ENCODE measurements at places on chromosomes 13 and 19.

DNA sequence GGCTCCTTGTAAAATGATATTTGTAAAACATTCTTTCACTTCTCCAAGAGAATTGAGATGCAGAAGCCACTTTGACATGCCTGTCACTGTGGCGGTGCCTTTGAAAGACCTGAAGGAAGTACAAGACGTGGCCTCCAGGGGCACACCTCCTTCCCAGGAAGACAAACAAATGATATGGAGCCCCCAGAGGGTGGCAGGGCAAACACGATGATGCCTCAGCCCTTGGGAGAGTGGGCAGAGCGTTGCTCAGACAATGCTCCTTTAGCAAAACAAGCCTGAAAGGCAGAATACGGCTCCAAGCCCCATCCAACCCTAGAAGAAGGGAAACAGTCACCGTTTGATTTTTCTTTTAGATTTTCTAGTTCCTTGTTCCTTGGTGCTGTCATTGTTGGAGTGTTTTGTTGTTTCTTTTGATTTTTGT, 9.2 kb upstream of the ATP12A start:
- no peak for DNase-seq

DNA sequence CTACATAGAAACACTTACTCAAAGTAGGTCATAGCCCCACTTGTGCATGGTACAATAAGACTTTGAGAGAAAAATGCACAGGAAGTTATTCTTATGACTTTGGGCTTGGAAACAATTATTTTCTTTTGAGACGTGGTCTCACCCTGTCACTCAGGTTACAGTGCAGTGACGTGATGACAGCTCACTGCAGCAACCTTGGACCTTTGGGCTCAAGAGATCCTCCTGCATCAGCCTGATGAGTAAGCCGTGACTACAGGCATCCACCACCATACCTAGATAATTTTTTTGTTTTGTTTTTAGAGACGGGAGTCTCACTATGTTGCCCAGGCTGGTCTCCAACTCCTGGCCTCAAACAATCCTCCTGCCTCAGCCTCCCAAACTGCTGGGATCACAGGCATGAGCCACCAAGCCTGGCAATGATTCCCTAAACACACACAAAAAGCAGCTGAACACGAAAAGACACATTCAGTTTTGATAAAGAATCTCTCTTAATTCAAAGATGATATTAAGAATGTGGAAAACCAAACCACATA, 17.9 kb downstream of the NLRP9 start:
- no peak for DNase-seq

GRCh38 chr13:103788061-103788652, 721.9 kb upstream of the SLC10A2 start:
- DNase-seq, result no peak

GRCh38 chr19:24059563-24060295, 27.3 kb upstream of the ZNF254 start:
- DNase-seq, result no peak

DNA sequence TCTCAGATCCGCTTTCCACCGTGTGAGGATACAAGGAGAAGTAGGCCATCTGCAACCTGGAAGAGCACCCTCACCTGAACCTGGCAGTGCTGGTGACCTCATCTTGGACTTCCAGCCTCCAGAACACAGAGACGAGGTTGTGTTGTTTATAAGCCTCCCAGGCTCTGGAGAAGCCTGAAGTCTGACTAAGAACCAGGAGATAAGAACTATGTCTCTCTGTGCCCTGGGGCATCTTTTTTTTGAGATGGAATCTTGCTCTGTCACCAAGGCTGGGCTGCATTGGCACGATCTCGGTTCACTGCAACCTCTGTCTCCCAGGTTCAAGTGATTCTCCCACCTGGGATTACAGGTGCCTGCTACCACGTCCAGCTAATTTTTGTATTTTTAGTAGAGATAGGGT, 14.5 kb downstream of the FCGBP start:
- DNase-seq, result no peak

DNA sequence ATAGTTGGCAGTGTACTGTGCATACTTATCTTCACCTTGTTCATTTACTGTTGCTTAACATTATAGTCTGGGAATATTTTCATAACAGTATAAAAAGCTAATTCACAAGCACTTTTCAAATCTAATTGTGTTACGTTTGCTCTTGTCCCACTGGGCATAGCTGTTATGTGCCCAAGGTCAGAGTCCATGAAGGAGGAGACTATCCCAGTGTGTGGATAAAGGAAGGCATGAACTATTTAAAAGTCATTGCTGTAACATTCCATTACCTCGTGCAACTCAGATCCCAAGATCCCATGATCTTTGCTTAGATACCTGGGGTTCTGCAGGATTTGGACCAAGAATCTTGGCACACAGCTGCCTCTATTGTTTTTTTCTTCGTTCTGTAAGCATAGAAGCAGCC, 35.1 kb upstream of the RFXAP start:
- no peak for DNase-seq

GRCh38 chr19:29781386-29782259, 30.2 kb upstream of the CCNE1 start:
- no peak for DNase-seq

DNA sequence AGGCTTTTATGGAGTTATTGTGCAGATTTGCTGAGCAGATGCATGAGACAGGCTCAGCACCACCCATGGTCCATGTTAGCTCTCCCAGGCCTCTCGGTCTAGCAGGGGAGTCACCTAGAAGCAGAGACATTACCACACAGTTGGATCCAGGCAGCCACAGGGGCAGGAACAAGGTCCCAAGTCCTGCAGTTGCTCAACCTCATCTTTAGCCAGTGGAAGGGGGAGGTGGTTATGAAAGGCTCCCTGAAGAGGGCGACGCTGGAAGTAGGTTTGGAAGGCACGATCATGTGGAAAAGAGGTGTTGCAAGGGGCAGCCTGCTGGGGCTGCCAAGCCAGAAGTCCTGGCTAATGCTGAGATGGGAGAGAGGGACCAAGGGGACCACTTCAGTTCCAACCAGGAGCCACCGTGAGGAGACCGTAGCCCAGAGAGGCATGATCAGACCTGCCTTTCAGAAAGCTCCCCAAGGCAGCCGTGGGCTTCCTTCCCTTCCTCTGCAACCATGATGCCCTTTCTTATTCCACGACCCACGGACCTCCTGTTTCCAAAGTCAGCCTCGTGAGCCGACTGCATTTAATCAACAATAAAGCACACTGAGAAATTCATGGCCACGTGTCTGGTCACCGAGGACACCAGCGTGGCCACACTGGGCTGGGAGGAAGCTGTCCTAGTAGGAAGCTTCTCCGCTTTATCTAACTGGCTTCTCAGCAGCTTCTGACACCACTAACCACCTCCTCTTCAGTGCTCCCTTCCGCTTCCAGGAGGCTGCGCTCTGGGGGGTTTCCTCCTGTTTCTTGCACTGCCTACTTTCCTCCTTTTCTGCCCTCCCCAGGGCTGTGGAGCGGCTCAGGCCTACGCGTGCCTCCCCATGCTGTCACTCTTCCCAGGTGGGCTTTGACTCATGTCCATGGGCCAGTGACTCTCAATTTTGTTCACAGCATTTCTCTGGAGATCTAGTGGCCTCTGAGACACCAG, 2.6 kb downstream of the AP1M1 start:
- DNase-seq, result no peak

DNA sequence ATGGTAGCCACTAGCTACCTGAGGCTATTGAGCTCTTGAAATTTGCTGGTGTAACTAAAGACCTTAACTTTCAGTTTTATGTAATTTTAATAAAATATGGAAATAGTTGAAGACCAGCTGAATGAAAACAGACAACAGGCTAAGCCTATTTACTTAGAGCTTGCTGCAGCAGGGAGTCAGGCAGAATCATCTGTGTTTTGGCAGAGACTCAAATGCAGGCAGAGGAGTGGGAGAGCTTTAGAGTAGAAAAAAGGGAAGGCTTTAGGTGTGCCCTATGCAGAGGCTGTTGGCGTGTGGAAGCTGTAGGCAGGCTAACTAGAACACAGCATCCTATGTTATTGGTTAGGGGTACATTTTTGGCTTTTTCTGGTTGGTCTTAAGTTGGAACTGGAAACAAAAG, 304.9 kb upstream of the NBEA start:
- no peak for DNase-seq

GRCh38 chr19:18205200-18205892, 1.5 kb upstream of the RAB3A start:
- DNase-seq, result peak; percentile 77

DNA sequence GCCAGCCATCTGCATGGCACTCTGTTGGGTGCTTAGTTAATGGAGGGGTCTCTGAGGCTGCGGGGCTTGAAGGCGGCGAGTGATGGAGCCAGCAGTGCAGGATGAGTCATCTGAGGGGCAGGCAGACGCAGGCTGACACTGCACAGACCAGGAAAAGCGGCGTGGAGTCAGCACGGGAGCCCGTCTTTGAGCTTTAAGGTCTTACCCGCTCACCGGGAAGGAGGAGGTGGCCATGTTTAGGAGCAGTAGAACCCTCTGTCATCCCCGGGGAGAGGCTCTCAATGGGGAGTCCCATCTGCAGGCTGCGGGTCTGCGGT, 13.1 kb downstream of the NAXD start:
- no peak for DNase-seq

DNA sequence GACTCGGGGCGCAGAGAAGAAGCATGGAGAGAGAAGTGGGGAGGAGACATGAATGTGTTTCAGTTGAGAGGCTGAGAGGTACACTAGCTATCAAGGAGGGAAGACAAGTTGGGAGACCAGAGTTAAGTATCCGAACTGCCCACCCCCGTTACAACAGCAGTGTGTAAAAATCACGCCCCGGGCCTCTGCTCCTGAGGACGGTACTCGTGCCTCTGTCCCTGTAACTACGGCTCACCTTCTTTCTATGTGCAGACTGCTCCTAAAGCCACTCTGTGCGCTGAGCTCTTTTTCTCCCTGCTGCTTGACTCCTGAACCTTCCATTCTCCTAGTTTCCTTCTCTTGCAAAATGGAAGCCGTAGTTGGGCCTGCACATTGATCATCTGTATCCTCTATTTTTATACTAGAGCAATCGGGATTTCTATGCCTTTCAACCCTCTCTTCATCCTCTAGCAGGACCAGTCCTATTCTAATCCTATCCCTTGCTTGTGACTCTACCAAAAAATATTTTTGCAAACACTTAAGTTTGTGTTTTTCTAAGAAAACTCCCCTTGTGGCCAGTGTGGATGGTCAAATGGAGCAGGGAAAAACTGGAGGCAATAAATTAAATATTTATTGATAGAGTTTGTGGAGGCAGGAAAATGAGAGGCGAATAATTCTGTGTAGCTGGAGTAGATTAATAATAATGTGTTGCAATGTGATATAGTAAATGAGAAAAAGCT, 569 bp downstream of the POLR1D start:
- no peak for DNase-seq

DNA sequence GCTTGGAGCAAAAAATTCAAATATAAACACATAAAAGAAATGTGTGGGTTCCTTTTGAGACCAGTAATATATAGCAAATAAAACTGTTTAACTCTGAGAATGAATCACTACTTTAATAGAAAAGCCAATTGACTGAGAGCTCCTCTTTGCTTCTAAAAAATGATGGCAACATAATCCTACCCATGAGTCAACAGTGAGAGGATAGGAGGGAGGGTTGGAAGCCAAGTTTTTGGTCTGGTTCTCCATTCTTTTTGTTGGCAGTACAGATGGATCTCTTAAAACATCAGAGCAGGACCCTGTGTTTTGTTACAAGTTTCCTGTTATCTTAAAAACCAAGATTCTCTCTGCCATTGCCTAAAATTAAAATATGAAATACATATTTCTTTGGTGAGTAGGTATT, 50.0 kb upstream of the POSTN start:
- DNase-seq, result no peak

- DNase-seq, result no peak
Measured at GRCh38 chr13:48652851-48653471, 768 bp upstream of the CYSLTR2 start.

- no peak for DNase-seq
Measured at GRCh38 chr13:102978168-102978567, 88.0 kb downstream of the SLC10A2 start.

DNA sequence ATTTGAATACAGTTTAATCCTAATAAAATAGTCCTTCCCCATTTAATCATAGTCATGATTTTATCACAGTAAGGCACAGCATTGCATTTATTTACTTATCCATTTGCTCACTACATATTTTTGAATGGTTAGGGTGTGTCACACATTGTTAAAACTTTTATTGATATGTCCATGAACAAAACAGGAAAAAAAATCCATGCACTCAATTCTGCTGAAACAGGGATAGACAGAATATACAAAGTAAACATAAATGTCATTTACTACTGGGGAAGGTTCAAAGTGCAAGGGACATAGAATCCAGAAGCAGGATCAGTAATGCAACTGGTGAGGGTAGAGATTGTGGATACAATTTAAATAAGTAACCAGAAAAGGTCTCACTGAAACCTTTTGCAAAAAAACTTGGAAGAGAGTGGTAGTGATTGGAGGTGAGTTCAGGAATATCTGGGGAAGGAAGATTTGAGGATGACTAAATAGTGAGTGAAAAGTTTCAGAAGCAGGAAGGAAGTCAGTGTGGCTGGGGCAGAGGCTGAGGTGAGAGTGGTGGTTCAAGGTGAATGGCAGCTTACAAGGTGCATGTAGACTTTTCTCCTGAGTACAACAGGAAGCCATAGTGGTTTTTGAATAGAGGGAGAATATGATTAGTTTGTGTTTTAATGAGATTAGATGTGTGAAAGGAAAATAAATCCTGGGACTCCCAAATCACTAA, 387.2 kb upstream of the ATXN8OS start:
- no peak for DNase-seq

DNA sequence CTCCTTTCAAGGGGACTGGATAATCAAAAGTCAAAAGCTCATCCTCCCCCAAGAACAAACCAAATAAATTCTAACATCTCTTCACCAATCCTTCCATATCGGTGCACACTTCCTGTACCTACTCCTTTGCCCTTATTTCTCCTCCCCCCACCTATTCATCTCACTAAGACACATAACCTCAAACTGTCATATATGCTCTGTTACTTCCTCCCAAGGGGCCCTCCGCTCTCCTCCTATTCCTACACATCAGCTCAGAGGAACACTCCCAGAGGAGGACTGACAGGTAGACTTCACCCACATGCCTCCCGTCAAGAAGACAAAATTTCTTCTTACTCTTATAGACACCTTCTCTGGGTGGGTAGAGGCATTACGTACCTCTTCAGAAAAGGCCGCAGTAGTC, 48.1 kb downstream of the ZNF93 start:
- DNase-seq, result no peak

- no peak for DNase-seq
Measured at GRCh38 chr19:19445911-19446361, 40.5 kb downstream of the GATAD2A start.

GRCh38 chr19:40322951-40323615, 25.1 kb downstream of the C19orf47 start:
- no peak for DNase-seq

Data from CD4-positive, alpha-beta T cell treated with Interleukin-15 for 1 hour (primary cell).